ENCODE measurements at places on chromosomes 4 and X.

DNA sequence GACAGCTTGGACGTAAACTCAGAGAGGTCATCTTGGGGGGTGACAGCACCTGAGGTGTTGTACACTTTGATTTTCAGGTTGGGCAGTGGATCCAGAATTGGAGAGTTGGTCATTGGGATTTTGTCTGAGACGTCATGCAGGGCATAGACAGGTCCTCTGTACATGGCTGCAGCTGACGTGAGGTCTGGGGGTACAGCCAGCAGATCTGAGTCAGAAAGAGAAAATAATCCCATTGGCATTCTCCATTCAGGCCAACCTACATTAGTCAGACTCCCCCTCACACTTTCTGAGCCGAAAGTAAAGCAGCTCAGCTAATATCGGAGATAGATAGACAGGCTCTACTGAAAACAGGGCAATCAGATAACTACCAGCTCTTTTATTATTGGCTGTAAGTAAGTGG is 329.7 kb downstream of the UNC5C start:
- DNase-seq: peak; percentile 64

- DNase-seq: no peak
Observed at GRCh38 chr4:76690011-76690905, 207.7 kb downstream of the SOWAHB start.

DNA sequence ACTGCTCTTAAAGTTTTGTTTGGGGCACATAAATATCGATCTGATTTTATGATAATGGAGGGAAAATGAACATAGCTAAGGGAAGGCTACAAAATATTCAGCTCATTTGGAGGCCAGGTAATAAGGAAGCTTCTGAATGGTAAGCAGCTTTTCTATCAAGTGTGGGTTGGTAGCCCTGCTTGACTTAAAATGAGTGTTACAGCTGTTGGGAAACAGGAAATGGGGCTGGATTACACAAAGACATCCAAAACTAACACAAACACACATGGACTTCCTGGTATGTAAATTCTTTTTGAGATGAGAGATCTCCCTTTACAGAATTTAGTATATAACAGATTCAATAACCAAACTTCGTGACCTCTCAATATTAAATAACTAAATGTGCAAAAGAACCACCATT is 58.0 kb downstream of the FGF16 start:
- DNase-seq: peak; percentile 25

- DNase-seq: no peak
Observed at GRCh38 chrX:68708503-68709290, 61.2 kb downstream of the STARD8 start.

- no peak for DNase-seq
Observed at GRCh38 chr4:126906466-126906865, 726.3 kb upstream of the INTU start.

- no peak for DNase-seq
Observed at GRCh38 chr4:35950442-35950841, 293.9 kb downstream of the ARAP2 start.

GRCh38 chrX:41857670-41858069 is 65.7 kb downstream of the CASK start:
- no peak for DNase-seq

DNA sequence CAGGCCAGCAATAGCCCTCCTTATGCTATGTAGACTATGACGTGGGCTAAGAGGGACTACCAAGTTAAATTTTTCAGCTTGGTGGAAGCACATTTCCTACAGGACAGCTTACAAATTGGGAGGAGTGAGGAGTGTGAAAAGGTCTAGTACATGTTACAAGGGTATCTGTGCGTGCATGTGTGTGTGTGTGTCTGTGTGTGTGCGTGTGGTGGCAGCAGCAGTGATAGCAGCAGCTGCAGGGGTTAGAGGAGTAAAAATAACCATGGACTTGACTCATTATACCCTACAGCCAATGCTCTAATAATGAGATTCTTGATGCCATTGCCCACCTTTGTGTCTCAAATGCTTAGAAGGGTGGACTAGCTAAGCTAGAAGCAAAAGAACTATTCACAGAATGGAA is 88.6 kb downstream of the SLC9A7 start:
- DNase-seq: no peak

DNA sequence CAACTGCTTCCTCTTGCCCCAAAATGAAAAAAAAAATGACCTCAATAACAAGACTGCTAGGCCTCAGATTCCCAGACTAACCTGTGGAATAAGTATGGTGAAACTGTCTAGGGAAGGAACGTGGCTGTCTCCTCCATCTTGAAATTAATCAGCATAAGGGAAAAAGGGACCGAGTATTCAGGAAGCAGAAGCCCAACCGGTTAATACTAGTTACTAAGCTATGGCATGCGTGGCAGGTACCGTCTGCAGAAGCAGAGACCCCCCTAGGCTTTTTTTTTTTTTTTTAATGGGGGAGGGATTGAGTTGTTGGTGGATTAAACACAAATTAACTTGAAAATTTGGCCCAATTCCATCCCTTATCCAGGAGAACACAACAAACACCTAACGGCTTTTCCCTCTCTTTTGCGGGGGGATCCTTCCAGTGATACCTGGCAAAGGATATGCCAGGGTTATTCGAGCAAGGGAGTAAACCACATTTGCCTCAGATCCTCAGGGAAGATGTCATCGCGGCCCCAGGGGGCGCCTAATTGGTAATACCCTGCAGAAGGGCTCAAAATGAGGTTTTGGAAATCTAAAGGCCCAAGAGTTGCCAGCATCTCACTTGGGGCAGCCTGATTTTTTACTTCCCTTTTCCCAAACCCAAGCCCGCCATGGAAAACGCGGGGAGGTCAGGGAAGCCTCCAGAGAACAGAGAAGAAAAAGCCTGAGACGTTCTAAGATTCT is 893 bp downstream of the RLIM start:
- DNase-seq: no peak

- DNase-seq: no peak
Observed at GRCh38 chr4:253936-254756, 51.1 kb downstream of the ZNF732 start.

Measured in skeletal muscle cell (primary cell).